ENCODE measurements at places on chromosomes 7 and 10.

GRCh38 chr7:43653891-43654504, 71.1 kb downstream of the STK17A start:
- no peak for DNase-seq

GRCh38 chr10:48249763-48250351, 24.6 kb downstream of the FRMPD2 start:
- DNase-seq: no peak

DNA sequence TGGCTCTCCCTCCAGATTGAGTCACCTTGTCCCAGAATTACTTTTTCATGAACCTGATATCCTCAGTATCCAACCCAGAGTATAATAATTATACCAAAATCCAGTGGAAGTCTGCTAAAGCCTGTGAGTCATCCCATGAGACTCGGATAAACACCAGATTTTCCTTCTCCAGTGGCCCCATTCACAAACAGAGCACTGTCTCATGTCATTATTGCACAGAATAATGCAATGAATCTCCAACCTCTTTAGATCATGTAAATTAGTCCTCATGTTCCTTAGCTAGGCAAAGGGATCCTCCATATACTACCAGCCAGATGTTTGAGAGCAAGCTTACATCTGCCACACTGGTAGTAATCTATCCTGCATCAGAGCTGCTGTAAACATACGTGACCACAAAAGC, 89.0 kb downstream of the AMPH start:
- DNase-seq: no peak

DNA sequence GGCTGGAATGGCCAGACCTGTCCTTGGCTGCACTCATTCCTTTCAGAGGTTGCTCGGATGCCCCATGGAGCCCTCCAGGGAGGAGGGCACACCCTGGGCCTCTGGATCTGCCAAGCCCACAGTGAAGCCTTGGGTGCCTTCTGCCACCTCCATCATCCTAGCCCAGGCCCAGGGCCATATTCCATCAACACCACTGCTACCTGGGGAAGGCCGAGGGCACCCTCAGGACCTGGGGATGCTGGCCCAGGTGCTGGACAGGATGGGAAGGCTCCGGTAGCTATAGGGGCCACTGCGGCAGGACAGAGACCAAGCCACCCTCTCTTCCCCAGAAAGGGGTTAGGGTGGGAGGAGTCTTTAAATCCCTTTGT, 810 bp downstream of the OPN4 start:
- no peak for DNase-seq

DNA sequence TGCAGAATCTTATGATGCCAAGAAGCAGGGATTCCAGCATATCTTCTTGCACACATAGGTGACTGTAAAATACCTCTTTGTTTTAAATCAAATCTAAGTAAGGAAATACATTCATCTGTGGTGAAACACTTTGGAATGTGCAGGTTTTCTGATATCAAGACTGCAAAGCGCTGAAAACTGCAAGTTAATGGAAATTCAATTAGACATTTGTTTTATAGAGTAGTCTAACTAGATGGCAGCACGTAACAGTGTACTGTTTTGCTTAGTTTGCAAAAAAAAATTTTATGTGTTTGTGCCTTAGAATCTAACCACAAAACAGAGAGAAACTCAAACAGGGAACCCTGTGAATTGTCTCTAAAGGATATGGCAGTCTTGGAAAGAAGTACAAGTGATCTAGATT, 259.2 kb downstream of the HDAC9 start:
- DNase-seq: no peak

DNA sequence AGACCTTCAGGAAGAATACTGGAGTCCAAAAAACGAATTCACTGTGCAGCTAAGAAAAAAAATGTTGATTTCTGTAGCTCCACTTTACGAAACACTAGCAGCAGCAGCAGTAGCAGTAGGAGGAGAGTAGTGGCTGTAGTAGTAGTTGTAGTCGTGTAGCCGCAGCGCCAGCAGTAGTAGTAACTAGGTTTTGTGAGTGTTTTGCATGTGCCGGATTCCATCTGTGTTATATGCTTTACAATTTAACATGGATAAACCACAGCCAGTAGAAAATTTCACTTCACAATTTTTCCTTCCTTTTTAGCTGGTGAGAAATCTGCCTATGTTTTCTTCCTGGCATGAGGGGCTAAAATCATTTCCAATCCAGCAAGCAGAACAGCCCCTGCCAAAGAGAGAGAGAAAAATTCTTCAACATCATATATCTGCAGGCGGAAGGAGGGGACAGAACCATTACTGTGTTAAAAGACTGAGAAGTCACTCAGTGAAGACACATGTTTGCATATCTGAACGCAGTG, 148.4 kb upstream of the C7orf33 start:
- DNase-seq: no peak

DNA sequence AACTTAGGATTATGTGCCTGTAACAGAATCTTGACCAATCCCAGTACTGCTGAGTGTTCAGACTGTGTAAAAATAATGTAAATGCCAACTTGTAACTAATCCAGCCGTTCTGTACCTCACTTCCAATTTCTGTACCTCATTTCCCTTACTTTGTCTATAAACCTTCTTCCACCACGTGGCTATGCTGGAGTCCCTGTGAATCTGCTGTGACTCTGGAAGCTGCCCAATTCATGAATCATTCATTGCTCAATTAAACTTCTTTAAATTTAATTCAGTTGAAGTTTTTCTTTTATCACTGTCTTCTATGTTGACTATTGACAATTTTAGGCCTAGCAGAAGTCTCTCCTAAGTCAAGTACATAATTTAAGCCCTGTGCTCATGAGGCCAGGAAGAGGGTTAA, 215.3 kb upstream of the RHOBTB1 start:
- no peak for DNase-seq

- no peak for DNase-seq
Observed at GRCh38 chr10:100114976-100115770, 33.5 kb upstream of the CPN1 start.

GRCh38 chr7:115721293-115722217, 309.0 kb downstream of the TFEC start:
- DNase-seq: no peak

DNA sequence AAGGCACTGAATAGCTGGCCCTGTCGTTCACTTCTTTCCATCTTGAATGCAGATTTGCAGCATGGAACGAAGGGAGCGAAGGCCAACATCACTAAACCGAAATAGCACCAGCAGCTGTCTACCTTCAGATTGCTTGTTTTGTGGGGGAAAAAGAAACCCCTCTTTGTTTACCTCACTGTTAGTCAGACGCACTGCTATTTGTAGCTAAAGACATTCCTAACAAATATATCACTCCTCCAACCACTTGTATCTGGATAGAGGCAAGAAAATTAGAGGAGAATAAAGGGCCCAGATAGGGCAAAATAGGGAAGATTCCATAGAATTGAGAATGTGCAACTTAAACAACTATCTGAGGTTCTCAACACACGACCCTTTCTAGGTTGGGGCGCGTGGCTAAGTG, 26.5 kb downstream of the ANK3 start:
- DNase-seq: no peak

- DNase-seq: no peak
Observed at GRCh38 chr10:24027107-24027506, 181.8 kb upstream of the KIAA1217 start.

DNA sequence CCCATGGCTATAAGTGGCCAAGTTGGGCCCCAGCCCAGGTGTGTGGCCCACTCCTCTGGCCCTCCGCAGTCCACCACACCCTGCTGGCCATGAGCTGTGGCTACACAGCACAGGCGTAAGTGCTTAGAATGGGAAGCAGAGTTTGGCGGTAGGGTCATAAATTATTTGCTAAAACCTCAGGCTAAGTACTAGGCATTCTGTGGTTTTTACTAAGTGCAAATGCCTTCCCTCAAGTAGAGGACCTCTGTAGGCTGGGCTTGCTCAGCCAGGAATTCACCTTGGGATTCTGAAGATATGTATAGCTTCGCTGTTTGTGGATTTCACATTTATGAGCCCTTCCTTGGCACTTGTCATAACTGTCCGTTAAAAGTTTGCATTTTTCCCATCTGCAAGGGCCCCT, 44.8 kb upstream of the LOXL4 start:
- DNase-seq: no peak

DNA sequence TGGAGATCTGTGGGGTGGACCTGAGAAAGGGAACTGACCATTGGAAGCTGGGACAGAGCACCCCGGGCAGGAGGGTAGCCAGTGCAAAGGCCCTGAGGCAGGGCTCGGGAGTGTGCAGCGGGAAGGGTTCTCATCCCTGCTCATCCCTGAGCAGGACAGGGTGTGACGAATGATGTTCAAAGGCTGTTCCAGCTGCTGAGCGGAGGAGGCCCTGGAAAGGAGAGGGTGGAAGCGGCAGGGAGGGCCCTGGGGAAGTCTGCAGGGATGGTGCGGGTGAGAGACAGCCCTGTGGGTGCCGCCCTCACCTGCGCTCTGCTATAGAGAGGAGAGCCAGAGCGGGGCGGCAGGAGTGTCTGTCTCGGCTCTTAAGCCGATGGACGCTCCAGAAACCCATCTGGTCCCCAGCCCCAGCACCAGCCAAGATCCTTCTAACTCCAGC, 43.7 kb downstream of the PRKAG2 start:
- no peak for DNase-seq

DNA sequence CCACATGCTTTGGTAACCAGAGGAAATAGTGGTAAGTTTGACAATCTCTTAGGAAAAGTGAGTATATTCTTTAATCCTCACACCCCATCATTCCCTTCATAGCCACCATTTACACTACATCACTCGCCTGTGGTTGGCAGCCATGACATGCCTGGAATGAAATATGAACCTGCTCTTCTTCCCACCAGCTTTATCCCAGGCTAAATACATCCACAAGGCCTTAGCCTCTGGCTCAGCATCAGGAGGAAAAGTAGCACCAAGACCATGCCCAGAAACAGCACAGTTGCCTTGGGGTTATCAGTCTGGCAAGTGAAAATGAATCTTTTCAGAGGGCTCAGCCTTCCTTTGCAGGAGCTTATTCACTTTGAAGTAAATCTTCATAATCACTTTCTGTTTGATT, 40.3 kb downstream of the SGCE start:
- no peak for DNase-seq

DNA sequence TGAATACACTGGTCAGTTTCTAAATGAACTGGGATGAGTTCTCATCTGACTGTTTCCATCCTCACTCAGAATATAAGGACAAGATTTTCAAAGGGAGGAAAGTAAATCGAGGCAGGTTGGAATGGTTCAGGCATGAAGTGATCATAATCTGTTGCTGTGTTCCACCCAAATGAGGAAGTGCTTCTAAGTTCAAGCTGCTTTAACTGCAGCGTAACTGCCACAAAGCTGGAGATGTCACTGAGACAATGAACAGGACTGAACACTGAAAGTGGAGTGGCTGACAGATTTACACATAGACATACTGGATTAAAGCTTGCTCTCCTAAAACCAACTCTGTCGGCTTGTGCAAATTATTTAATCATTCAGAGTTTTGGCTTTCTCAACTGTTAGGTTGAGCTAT, 66.6 kb downstream of the GPR37 start:
- no peak for DNase-seq

DNA sequence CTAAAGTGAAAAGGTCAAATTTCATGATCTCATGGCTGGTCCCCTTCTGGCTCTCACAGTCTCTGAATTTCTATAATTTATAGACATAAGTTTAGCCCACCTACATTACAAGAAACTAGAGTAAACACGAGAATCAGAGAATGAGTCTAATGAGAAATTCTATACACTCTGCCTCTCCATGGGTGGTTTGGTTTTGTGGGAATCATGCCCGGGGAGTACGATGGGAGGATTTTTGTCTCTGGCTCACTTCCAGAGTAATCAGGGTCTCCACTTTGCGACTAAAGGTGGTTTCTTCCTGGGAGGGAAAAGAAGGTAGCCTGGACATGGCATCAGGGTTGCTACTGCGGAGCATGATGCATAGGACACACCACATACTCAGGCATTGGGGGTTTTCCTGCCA, 69.7 kb downstream of the MRC1 start:
- no peak for DNase-seq

GRCh38 chr7:50368366-50368765, 63.9 kb downstream of the IKZF1 start:
- no peak for DNase-seq

DNA sequence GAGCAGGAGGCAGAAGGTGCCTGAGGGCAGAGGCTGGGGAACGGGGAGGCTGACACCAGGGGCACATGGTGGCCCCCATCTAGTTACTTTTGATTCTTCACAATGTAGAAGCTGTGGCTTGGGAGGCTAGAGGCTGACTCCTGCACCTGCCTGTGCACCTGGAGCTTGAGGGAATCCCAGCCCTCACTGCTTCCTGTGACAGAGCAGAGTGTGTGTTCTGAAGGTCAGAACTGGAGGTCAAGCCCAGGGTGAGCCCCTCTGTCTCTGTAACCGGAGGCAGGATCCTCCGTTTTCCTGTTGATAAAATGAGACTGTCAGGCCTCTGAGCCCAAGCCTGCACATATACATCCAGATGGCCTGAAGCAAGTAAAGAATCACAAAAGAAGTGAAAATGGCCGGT, 124.8 kb downstream of the ACTR3B start:
- no peak for DNase-seq

GRCh38 chr7:5704534-5704922, 76.9 kb downstream of the RNF216 start:
- DNase-seq: peak; percentile 67

DNA sequence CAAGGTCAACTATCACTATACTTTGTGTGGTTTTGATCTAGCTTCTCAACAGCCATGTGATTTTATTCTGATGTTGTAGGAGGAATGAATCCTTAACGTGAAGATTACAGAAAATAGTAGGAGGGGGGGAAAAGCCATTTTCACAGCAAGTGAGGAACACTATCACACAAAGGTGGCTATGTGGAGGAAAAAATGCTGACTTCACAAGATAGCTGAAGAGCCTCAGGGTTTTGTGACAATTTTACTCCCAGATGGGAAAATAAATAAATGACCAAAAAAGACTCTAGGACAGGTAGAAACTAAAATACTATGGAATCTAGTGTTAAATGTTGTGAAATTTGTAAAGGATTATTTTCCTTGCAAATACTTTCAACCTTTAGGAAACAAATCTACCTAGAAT, 281.0 kb downstream of the ADRA2A start:
- no peak for DNase-seq

DNA sequence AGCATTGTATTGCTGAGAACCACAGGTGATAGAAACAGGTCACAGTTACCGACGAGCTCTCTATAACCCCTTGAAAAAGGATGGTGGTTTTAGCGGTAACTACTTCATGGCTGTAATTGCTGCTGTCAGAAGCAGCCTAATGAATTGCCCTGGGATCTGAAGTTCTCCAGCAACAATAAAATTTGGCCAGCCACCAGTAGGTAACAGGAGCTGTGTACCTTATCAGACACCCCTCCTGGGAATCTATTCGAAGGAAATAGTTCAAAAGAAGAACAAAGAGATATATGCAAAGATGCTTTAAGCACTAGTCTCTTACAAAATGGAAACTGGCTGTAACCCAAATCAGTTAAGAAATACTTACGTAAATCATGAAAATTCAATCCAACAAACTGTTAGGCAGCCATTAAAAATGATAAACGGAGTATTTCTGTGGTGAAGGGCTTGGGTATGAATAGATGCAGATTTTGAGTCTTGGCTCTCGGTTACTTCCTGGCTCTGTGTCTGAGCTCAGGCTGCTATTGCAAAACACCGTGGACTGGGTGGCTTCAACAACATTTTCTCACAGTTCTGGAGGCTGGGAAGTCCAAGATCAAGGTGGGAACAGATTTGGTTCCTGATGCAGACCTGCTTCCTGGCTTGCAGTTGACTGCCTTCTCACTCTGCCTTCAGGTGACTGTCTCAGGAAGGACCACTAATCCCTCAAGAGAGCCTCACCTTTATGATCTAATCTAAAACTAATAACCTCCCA, 1.6 kb downstream of the MSRB2 start:
- DNase-seq: no peak
